ENCODE measurements at places on chromosomes 6 and 20.

DNA sequence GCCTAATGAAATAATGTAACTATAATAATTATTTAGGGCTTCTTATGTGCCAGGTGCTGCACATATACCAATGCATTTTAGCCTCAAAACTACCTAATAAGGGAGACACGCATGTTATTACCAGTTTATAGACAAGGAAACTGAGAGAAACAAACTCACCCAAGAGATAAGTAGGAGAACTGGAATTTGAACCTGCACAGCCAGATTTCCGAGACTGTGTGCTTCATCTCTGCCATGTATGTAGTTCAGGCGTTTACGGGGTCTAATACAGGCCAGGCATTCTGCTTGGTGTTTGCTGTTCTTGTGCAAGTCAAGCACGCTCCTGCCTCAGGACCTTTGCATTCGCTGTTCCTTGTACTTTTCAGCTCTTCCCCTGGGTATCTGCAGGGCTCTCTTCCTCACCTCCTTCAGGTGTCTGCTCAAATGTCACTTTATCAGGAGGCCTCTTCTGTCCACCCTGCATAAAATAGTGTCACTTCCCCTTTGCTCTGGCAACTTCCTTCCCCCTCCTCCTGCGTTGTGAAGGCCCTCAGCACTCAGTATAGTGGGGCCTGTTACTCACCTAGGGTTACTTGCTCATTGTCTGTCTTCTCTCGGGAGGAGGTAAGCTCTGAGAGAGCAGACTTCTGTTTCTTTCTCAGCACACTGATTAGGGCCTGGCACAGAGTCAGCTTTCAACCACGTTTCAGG, 6.1 kb upstream of the NSFL1C start:
- DNase-seq, result no peak

- no peak for DNase-seq
Observed at GRCh38 chr6:11656491-11656890, 118.9 kb downstream of the TMEM170B start.

DNA sequence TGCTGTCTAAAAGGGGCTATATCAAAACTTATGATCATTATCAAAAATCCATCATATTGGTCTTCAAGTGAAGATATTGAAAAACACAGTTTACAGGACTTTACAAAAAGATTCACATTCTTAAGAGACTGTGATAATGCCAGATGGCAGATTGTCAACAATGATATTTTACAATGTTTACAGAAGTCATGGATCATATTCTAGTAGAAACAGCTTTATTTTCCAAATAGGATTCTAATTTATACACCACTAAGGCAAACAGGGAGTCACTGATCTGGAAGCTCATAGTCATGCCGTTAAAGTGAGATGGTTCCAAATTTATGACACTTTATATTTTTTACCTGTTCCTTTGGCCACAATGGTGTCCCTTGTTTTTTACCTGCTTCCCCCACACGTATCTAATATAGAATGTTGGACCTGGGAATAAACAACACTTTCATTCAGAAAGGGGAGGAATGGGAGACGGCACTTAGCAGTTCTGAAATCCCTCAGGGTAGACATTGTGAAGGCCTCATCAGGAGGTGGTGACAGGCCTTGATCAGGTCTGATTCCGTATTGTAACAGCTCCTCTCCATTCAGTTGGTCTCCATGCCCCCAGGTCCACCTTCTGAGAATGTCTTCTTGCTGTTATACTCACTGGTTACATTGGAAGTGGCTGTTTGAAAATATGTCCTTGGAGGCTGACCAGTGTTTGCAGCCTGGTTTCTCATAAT, 228.6 kb downstream of the ADGB start:
- DNase-seq, result no peak

GRCh38 chr20:63228806-63229205, 6.9 kb upstream of the BIRC7 start:
- no peak for DNase-seq

DNA sequence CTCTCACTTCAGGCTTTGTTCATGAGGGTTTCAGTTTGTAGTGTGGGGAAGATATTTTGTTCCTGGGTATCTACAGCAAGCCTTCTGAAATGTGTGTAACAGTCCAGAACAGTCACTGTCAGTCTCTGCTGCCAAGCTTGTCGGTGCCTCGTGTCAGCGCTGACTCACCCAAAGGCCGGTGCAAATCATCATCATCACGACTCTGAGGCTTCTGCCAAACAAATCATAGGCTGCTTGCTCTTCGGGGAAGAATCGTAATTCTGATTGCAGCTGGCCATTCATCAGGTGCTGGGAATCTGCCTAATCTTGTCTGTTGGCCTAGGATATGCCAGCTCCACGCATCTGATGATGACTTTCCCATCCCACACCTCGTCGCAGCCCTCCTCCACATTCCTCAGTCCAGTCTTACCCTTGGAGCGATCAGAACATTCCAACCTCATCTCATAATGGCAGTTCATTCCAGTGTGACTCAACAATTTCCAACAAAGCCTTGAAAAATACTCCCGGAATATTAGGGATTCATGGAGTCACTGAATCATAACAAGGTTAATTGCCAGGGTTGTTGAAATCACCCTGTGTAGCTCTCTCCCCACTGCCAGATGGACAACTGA, 40.9 kb downstream of the ALDH8A1 start:
- no peak for DNase-seq

DNA sequence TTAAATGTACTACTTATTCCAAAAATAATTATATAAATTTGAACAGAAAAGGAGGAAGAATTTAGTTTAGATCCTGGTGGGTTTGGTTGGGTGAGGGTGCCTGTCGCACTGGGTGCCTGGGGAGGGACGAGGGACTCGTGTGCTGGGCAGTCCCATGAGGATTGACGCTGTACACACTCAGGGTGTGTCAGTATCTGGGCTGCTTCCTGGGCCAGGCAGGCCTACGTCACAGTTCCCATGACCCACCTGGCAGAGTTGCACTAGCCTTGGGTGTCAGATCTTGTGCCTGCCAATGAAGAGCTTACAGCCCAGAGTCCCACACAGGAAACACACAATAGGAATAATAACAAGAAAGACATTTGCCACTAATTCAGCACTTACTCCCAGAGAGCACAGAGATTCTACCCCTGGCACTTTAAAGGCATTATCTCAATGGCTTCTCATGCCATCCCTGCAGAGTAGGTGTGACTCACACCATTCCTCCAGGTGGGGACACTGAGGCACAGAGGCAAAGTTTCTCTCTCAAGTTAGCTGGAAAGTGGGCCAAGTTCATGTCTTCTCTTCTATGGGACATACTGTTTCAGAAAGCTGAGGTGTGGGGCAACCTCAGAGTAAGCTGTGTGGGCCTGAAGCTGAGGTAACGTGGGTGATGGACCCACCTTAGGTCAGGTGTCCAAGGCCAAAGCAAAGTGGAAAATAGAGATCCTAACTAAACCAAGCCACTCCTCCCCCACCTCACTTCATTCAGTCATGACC, 1.3 kb upstream of the SDCBP2 start:
- no peak for DNase-seq

DNA sequence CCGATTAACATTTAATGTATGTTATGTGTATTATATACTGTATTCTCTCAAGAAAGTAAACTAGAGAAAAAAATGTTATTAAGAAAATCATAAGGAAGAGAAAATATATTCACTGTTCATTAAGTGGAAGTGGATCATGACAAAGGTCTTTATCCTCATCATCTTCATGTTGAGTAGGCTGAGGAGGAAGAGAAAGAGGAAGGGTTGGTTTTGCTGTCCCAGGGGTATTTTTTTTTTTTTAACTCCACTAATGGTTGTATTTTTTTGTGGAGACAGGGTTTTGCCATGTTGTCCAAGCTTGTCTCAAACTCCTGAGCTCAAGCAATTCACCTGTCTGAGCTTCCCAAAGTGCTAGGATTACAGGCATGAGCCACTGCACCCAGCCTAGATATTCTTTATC, 11.0 kb downstream of the ECT2L start:
- no peak for DNase-seq

DNA sequence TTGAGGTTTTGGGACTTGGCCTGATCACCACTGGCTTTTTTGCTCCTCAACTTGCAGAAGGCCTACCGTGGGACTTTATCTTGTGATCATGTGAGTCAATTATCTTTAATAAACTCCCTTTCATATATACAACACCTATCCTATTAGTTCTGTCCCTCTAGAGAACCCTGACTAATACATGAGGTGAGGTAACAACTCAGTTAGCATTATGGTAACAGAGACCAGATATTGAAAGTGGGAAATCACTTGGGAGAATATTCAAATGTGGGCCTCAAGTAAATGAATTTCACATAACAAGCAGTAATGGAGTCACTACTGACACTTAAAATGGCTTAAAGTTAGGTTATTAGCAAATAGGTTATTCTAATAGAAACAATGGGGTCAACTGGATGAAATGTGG, 438.1 kb upstream of the AGPAT4 start:
- no peak for DNase-seq

GRCh38 chr20:54476169-54477009, 996 bp downstream of the DOK5 start:
- no peak for DNase-seq

DNA sequence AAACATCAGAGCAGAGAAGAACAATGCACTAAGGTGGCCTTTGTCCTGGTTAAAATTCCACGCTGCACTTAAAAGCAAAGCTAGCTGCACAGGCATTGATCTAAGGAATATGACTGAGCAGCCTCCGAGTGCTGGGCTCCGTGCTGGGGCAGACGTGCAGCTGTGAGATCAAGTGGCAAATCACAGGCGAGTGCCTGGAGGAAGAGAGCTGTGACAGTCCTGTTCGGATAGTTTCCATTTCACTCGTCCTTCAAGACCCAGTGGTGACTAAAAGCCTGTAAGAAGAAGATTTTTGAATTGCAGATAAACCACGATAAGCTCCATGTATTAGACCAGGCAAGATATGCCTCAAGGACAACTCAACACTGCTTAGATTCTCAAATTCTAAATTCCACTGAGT, 247.9 kb downstream of the ANKRD60 start:
- DNase-seq, result no peak

DNA sequence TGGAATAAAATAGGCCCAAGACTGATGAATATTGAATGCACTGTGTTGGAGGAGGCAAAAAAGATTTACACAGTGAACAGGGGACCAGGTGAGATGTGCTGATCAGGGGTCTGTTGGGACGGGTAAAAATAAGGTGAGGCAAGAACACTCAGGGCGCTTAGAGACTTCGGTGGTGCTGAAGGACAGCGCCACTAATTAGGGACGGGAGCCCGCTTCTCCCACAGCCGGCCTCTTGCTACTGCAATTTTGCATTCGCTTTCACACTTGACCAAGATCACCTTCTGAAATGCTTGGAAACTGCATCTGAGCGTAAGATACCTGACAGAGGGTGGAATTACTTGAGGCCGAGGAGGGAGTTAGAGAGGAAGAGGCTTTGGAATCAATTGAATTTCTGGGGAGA, 7.3 kb downstream of the TFAP2D start:
- peak; percentile 73 for DNase-seq

GRCh38 chr20:59848182-59848581, 85.3 kb downstream of the SYCP2 start:
- no peak for DNase-seq

- peak; percentile 12 for DNase-seq
Observed at GRCh38 chr20:3735768-3736167, 3.3 kb downstream of the HSPA12B start.

DNA sequence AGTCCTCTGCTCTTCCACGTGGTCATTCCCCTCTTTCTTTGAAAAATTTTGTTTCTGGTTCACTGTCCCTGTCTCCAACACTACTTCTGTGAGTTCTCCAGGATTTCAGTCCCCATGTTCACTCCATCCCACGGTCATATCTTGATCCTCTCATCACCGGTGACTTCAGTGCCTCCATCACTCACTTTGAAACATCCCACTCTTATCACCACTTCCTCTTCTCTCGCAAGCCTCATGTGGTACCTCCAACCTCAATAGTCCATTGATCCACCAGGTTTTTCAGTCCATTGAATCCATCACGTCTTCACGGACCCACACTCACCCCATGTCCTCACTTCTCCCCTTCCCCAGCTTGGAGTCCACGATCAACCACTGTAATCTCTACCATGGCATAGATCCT, 64.8 kb downstream of the CARMIL1 start:
- no peak for DNase-seq

GRCh38 chr6:81067057-81067456, 685.4 kb downstream of the TENT5A start:
- no peak for DNase-seq

DNA sequence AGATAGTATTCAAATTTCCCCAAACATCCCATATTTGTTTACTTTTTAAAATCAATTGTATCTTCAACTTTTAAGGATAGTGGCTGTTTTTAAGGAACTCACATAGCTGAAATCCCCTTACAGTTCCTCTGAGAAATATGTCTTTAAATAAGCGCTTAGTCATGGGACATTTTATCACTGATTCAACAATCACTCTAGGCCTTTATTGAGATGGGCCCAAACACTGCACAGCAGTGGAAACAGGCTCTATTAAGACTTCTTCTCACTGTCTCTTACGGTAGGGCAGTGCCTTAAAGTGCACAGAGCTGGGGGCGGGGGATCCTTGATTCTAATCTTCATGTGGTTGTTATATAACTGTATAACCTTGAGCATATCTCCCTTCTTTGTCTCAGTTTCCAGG, 59.8 kb upstream of the RREB1 start:
- DNase-seq, result no peak

GRCh38 chr6:153574231-153574630, 443.1 kb upstream of the RGS17 start:
- no peak for DNase-seq

GRCh38 chr6:123780021-123780420, 23.6 kb upstream of the NKAIN2 start:
- no peak for DNase-seq

Measured in H9 (cell line).